ENCODE measurements at places on chromosomes 1 and 21.

DNA sequence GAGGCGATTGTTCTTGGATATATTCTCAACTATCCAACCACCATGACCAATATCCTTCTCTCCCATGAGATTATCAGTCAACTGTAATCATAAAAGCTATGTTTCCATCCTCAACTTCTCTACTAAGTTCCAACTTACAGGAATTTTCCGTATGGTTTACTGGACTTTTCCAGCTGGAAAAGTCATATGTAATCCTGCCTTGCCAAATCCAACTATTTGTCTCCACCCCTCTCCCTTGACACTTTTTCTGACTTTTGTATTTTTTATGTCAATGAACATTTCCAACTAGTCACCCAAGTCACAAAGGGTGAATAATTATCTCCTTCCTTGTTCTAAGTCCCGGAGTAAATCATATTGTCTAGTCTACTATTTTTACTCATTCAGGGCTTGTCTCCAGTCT lies 293.1 kb downstream of the USP25 start:
- DNase-seq, result no peak

DNA sequence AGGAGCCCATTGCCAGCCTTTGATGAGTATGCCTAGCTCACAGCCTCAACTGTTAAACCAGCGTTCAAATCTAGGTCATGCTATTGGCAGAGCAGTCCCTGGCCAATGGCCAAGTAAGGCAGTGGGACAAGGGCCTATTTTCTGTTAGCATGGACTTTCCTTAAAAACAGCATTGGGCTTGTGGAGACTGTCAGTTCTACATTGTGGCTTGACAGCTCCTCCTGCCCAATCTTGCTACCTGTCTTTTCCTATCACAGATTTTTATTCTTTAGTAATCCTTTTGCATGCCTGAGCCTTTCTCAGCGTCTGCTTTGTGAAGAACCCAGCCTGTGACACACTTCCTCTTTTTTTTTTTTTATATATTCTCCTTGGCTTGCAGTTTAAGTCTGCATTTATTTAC lies 56.4 kb downstream of the DIP2A start:
- peak; percentile 36 for DNase-seq

- no peak for DNase-seq
These were observed 44.1 kb downstream of the CRB1 start for GRCh38 chr1:197312163-197312562.

DNA sequence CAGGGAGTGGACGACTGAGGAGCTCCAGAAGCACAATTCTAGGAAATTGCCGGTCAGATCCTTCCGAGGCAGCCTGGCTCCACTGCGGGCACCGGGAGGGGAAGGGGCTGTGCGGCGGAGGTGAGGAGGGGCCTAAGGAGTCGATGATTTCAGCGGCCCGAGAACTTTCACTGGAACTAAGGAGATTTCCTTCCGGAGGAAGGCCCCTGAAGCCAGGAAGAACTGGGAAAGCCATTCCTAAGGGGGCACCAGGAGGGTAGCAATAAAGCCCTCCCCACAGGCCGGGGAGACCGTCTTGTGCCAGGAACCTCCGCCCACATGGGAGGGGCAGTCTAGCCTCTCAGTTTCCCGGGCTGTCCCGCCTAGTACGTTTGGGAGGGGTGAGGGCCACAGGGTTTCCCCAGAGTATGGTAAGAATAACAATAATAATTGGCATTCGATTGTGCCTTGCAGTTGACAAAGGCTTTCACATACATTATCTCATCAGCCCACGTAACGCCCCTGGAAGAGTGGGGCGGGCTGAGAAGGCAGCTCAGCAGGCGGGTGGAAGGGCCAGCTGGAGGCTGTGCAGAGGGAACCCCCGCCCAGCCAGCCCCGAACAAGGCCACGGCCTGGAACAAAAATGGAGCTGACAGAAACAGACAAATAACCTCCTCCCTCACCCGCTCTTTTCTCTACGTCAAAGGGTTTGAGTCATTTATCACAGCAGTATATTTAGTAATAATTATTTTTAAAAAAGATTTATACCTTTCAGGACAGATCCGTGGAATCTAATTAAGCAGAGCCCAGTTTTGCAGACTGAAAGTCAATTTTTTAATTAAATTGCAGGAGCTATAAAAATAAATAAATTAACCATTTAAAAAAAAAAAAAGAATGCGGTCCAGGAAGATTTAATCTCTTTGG lies 19.8 kb downstream of the NPR1 start:
- no peak for DNase-seq

DNA sequence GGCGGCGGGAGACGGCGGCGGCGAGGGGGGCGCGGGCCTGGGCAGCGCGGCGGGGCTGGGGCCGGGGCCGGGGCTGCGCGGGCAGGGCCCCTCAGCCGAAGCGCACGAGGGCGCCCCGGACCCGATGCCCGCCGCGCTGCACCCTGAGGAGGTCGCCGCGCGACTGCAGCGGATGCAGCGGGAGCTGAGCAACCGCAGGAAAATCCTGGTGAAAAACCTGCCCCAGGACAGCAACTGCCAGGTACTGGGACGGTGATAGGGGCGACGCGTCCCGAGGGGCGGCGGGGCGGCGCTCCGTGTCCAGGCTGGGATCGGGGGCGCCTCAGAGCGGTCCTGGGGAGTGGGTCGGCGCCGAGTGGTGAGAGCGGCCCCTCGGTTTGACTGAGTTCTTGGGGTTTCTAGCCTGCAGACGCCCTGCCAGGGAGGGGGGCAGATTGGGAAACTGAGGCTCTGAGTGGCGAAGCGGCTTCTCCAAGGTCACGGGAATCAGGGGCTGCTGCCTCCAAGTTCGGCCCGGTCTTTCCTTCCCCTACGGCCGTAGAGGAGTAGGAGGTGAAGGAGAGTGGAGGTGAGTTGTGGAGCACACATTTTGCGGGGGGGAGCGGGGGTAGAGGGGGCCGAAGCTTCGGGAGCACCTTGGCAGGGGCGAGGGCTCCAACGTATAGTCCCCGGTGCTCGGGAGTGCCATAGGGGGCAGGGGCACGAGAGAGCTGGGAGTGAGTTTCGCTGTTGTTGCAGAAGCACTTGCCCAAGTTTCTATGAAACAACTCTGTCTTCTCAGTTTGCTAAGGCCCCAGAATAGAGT lies 508 bp downstream of the RAVER2 start:
- DNase-seq, result peak; percentile 26
